Upper lobe of right lung (tissue), 1 donor: ENCODE measurements at places on chromosomes 2 and 18.
A peak's percentile ranks its signal among the peaks of the same experiment; 100 is the strongest.

- no peak for DNase-seq
- peaks cover 14% of the 10 kb centered on the region for H3K36me3 ChIP-seq
- H3K4me3 ChIP-seq, result no peak overlapping the region
- no peaks in the 10 kb centered on the region for H3K4me1 ChIP-seq
These were observed 109.2 kb downstream of the HIBCH start for GRCh38 chr2:190210471-190210870.

- peaks cover 6% of the 10 kb centered on the region for H3K27me3 ChIP-seq
- H3K36me3 ChIP-seq, result no peaks in the 10 kb centered on the region
- no peaks in the 10 kb centered on the region for H3K4me1 ChIP-seq
- no peak overlapping the region for H3K4me3 ChIP-seq
- H3K27ac ChIP-seq, result no peak overlapping the region
These were observed 17.4 kb upstream of the COL6A3 start for GRCh38 chr2:237431372-237431771.

- peaks cover 20% of the 10 kb centered on the region for H3K36me3 ChIP-seq
- no peak overlapping the region for H3K4me3 ChIP-seq
- H3K27me3 ChIP-seq, result no peaks in the 10 kb centered on the region
- no peak for DNase-seq
These were observed 25.5 kb upstream of the NFU1 start for GRCh38 chr2:69462780-69463179.

- no peak overlapping the region for H3K4me3 ChIP-seq
- H3K27ac ChIP-seq, result no peak overlapping the region
- H3K4me1 ChIP-seq, result no peaks in the 10 kb centered on the region
- H3K27me3 ChIP-seq, result no peaks in the 10 kb centered on the region
- no peak for DNase-seq
- no peaks in the 10 kb centered on the region for H3K36me3 ChIP-seq
These were observed 657.2 kb downstream of the RNF144A start for GRCh38 chr2:7574385-7574784.

DNA sequence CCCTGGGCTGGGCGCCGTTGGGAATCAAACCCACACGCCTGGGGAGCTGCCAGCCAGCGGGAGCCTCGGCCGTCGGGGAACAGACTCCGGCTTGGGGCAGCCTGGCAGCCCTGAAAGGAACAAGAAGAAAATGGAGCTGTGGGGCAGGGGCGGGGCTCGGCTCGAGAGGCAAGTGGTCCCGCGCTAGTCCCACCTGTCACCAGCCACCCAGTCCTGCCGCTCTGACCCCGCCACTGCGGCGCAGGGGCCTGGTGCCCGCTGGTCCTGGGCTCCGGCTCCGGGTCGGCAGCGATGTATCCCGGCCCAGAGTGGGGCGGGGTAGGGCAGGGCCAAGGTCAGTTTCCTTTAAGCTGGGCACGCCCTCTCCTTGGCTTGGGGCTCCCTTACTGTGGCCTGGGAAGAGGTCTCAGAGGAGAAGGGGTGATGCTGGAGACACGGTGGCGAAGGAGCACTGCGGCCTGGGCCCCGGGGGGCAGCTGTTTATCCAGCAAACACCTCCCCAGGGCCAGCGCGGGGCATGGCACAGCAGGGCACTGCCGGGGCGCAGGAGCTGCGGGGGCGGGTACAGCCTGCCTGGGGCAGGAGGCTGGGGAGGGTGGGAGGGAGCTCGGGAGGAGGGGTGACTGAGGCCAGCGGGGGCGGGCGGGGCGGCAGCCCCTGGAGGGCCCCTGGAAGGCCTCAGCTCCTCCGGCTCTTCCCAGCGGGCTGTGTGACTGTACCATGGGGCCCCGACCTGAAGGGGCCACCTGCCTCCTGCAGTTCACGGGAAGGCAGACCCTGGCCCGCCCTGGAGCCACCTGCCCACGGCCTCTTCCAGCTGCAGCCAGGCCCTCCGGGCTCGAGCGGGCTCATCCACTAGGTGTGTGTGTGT is 15.6 kb downstream of the ODC1 start:
- no peaks in the 10 kb centered on the region for H3K4me1 ChIP-seq
- H3K36me3 ChIP-seq, result peaks cover 5% of the 10 kb centered on the region
- H3K27me3 ChIP-seq, result no peaks in the 10 kb centered on the region
- no peak overlapping the region for H3K27ac ChIP-seq
- H3K4me3 ChIP-seq, result peak overlapping the region; percentile 38
- DNase-seq, result no peak

GRCh38 chr2:187377340-187377739 is 70.7 kb downstream of the CALCRL start:
- DNase-seq, result no peak
- no peak overlapping the region for H3K4me3 ChIP-seq
- no peak overlapping the region for H3K27ac ChIP-seq
- no peaks in the 10 kb centered on the region for H3K36me3 ChIP-seq

- peak; percentile 75 for DNase-seq
- no peaks in the 10 kb centered on the region for H3K36me3 ChIP-seq
- H3K27ac ChIP-seq, result no peak overlapping the region
These were observed 562 bp downstream of the CENPA start for GRCh38 chr2:26786207-26787028.

- H3K27me3 ChIP-seq, result no peaks in the 10 kb centered on the region
- H3K4me3 ChIP-seq, result no peak overlapping the region
- H3K27ac ChIP-seq, result no peak overlapping the region
- H3K4me1 ChIP-seq, result no peaks in the 10 kb centered on the region
These were observed 988.2 kb upstream of the CHAC2 start for GRCh38 chr2:52779446-52779845.

DNA sequence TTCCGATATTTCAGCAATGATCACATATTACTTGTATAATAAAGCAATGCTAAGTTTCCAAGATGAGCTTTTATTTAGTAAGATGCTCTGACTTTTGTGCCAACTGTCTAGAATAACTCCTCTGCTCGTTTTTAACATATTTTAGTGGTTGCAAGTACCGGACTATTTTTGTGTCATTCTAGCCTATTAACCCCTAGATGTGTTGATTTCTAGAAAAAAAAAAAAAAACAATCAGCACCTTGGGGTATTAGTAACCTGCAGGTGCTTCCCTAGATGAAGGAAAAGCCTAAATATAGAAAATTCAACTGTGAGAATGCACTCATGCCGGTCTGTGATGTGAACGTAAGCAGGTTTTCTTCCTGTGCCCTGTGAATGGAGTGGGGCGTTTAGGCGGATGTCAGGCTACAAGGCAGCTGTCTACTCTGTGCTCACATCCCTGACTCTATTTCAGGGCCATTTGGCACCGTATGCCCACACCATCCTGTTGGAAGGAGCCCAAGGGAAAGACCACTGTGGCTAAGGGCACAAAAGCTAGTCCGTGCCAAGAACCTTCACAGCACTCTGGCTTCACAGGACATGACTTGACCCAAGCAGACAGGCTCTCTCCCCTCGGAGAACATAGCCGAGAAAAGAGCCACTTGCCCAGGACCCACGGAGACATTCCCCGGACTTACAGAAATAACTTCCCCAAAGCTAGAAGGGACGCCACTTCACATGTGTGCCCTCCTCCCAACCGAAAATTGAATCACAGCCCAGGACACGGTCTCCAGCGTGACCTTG is 60.9 kb upstream of the AGAP1 start:
- H3K27ac ChIP-seq, result peak overlapping the region; percentile 76
- H3K36me3 ChIP-seq, result no peaks in the 10 kb centered on the region
- no peak for DNase-seq

DNA sequence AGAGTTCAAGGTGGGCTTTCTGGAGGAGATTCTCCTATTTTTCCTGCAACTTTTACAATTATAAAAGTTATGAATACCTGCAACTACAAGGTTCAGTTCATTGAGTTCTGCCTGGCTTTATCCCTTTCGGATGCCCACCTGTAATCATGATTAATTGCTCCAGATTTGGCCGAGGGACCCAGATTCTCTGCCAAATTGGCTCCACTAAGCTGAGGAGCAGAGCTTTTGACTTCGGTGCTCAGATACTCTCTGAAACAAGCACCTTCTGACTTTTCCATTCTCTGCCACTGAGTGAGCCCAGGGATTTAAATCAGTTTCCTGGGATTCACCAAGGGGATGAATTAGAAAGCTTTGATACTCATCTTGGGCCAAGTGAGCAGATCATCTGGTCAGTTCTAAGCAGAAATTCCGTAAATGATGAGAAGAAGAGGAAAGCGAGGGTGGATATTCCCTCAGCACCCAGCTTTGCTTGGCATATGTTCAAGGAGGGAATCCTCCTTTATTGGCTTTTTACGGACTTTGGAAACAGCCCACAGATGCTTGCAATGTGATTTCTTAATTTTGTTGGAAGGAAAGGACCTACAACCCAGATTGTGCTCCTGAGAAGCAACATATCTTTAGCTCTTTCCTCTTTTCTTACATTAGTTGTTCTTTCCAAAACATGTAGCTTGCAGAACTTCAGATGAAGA is 179.2 kb downstream of the SETBP1 start:
- no peak for DNase-seq
- H3K27me3 ChIP-seq, result no peaks in the 10 kb centered on the region
- no peak overlapping the region for H3K27ac ChIP-seq
- peaks cover 13% of the 10 kb centered on the region for H3K4me1 ChIP-seq

DNA sequence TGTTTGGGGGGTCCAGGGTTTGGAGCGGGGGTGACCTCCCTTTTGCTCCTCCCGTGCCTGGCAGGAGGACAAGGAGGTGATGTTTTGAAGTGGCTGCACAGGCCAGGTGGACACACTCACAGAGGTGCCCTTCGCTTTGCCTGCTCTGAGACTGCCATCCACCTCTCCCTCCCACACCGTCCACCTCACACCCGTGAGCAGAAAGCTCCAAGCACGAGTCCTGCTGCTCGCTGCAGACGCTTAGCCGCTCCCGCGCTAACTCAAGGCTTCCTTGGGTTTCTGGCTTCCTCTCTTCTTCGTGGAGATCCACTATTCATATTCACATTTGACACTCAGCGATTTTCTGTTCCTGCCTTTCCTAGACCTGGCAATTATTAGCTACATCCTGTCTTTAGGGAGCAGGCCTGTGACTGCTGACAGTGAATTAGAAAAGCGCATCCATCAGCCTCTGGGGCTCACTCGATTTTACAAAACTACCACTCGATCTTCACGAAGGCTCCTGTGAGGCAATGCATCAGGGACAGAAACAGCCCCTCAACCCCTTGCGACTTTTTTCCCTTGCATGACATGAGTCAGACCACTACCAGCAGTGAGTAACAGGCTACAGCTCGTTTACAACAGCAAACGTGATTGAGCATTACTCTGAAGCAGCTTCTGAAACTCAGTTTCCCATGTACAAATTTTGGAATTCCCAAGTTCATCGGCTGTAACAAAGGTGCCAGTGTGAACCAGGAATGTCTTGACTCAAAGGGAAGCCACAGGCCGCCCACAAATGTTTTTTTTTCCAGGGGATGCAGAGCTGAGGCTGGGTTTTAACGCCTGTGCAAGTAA is 238.7 kb upstream of the SOX11 start:
- H3K27ac ChIP-seq, result no peak overlapping the region
- H3K27me3 ChIP-seq, result no peaks in the 10 kb centered on the region
- H3K4me1 ChIP-seq, result no peaks in the 10 kb centered on the region
- DNase-seq, result no peak
- no peak overlapping the region for H3K4me3 ChIP-seq

GRCh38 chr2:22290302-22290701 is 1094.7 kb upstream of the KLHL29 start:
- no peak overlapping the region for H3K27ac ChIP-seq
- H3K36me3 ChIP-seq, result no peaks in the 10 kb centered on the region
- no peak for DNase-seq
- no peak overlapping the region for H3K4me3 ChIP-seq
- H3K27me3 ChIP-seq, result no peaks in the 10 kb centered on the region

GRCh38 chr2:222358876-222359275 is 60.1 kb upstream of the PAX3 start:
- no peak overlapping the region for H3K4me3 ChIP-seq
- no peak for DNase-seq
- H3K4me1 ChIP-seq, result no peaks in the 10 kb centered on the region
- H3K27ac ChIP-seq, result no peak overlapping the region
- H3K27me3 ChIP-seq, result no peaks in the 10 kb centered on the region
- H3K36me3 ChIP-seq, result no peaks in the 10 kb centered on the region

- no peaks in the 10 kb centered on the region for H3K4me1 ChIP-seq
- DNase-seq, result no peak
- H3K4me3 ChIP-seq, result no peak overlapping the region
- H3K27me3 ChIP-seq, result no peaks in the 10 kb centered on the region
- no peaks in the 10 kb centered on the region for H3K36me3 ChIP-seq
These were observed 11.5 kb upstream of the KYNU start for GRCh38 chr2:142865924-142866323.

DNA sequence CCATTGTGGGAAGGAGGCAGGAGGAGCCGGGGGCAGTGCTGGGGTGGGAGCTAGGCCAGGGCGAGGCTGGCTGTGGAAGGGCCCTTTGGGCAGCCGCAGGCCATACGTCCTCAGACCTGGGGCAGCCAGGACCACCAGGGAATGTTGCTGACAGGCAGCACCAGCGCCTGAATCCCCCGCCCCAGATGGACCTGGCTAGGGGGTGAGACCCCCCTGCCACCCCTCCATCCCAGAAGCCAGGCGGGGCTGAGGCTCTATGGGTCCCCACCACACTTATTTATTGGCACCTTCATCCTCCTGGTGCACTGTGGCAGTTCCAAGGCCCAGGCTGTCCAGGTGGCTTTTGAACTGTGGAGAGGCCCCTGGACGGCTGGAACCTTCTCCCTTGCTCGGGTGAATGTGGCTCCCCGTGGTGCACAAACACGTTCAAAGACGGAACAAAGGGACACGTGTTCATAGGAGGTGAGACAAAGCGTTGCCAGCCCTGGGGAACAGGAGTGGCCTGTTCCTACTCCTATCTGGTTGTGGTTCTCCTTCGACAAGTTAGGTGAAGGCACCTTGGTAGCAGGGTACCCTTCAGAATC is 35.1 kb downstream of the RAMP1 start:
- peaks cover 12% of the 10 kb centered on the region for H3K4me1 ChIP-seq
- H3K36me3 ChIP-seq, result no peaks in the 10 kb centered on the region
- DNase-seq, result peak; percentile 52
- no peak overlapping the region for H3K4me3 ChIP-seq
- H3K27ac ChIP-seq, result no peak overlapping the region
- no peaks in the 10 kb centered on the region for H3K27me3 ChIP-seq

GRCh38 chr2:88355486-88355885 is 97.0 kb downstream of the FOXI3 start:
- H3K36me3 ChIP-seq, result no peaks in the 10 kb centered on the region
- no peak overlapping the region for H3K4me3 ChIP-seq
- no peak for DNase-seq
- H3K27ac ChIP-seq, result no peak overlapping the region
- H3K4me1 ChIP-seq, result peaks cover under 1% of the 10 kb centered on the region

DNA sequence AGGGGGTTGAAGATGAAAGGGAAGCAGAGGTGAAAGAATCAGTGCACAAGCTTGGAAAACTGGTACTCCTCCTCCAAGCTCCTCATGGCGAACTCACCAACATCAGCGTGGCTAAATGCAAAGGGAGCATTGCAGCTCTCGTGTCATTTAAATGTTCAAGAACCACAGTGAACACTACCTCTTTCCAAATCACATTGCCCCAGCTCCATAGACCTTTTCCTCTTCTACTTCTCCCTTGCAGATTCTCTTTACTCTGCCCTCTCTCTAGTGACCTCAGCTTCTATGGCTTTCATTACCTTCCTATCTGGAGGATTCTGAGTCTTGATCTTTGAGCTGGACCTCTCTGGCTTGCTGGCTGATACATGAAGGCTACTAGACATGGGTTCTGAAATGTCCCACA is 14.3 kb downstream of the EPB41L3 start:
- DNase-seq, result no peak
- H3K27ac ChIP-seq, result no peak overlapping the region
- no peak overlapping the region for H3K4me3 ChIP-seq
- H3K36me3 ChIP-seq, result no peaks in the 10 kb centered on the region
- H3K27me3 ChIP-seq, result no peaks in the 10 kb centered on the region

GRCh38 chr2:40361478-40361877 is 90.4 kb downstream of the SLC8A1 start:
- H3K4me1 ChIP-seq, result no peaks in the 10 kb centered on the region
- no peaks in the 10 kb centered on the region for H3K27me3 ChIP-seq
- no peak overlapping the region for H3K27ac ChIP-seq
- H3K36me3 ChIP-seq, result no peaks in the 10 kb centered on the region

GRCh38 chr2:17122887-17123501 is 395.2 kb downstream of the RAD51AP2 start:
- no peak for DNase-seq
- peaks cover 3% of the 10 kb centered on the region for H3K27me3 ChIP-seq
- H3K4me3 ChIP-seq, result no peak overlapping the region
- no peak overlapping the region for H3K27ac ChIP-seq
